ENCODE measurements at places on chromosomes 7 and 10.

DNA sequence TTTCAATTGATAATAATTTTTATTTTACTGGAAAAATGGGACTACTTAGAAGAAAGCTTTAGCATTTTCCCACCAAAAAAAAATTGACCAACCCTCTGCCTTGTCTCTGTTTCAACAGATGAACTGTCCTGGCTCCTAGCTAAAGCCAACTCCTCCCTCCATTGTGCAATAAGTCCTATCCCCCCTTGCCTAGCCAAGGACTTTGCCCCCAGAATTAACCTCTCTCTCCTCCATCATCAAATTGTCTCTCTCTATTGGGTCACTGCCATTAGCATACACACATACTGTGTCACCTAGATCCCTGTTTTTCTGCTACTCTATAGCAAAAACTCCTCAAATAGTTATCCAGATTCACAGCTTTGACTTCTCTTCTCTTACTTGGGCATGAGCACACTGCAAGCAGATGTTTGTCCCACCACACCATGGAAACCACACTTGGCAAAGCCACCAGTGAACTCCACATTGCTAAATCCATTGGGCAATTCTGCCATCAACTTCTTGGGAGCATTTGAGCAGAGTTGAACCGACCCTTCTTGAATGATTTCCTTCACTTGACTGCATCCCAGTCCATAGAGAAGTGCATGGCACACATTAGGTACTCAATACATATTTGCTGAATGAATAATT, 91.4 kb upstream of the NEBL start:
- no peak for DNase-seq

- DNase-seq, result no peak
Measured at GRCh38 chr7:379456-380138, 89.6 kb downstream of the FOXL3 start.

DNA sequence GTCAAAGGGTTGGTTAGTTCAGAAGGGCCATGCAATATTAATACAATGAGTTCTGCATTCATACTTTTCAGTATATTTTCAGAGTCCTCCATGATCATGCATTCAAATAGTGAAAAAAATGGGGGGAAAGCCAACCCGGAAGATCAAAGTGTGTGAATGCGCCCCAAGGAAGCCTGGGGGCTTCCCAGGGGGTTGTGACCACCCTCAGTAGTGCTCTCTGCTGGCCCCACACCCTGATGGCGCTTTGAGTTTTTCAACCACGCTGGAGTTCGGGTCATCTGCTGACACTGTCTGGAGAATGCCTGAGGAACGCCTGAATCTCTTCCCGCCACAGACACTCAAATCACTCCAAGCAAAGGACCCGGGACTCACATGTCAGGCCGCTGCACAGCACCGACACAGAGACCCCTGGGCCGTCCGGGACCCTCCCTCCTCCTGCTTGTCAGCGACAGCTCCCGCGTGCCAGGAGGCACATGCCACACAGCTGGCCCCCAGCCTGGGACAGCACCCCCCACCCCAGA, 1.0 kb downstream of the TNS3 start:
- DNase-seq, result no peak

GRCh38 chr10:120195984-120196712, 260.9 kb upstream of the PLPP4 start:
- DNase-seq, result no peak

GRCh38 chr7:12436896-12437535, 33.4 kb upstream of the VWDE start:
- DNase-seq, result no peak

DNA sequence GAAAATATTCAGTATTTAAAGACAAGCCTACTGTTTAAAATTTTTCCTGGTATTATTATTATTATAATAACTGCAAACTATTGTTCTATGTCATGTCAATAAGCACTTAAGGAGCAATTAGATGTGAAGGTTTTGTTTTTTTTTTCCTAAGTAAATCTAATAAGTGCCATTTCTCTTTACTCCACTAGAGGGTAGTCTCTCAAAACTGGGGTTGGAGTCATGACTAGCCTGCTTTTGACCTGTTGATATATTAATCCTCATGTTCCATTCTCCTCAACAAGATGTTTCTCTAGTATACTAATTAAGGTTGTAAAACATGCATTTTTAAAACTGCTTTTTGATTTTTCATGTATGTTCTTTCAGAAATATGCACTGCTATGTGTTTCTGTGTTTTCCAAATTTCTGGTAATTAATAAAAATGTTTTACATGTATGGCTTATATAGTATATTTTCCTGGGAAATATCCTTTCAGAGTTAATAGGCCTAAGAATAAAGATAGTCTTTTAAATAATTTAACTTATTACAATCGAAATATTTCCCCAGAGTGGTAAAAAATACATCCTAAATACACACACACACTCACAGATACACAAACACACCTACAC, 1.0 kb upstream of the LRRN3 start:
- DNase-seq, result peak; percentile 36

DNA sequence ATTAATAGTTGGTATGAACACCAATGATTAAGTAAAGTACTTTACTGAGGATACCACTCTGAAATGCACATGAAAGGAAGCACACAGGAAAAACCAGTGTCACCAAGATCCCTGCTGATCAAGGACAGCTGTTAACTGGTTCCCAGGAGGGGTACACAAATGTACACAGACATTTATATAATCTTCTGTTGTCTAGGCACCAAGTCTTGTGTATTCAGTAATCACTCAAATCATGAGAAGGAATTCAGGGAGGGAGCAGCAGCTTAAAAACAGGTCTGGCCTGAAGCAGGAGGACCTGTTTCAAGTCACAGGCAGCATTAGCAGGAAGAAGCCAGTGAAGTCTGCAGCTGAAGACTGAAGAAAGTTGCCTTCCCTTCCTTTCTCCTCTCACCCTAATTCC, 18.7 kb downstream of the MPP7 start:
- DNase-seq, result no peak

DNA sequence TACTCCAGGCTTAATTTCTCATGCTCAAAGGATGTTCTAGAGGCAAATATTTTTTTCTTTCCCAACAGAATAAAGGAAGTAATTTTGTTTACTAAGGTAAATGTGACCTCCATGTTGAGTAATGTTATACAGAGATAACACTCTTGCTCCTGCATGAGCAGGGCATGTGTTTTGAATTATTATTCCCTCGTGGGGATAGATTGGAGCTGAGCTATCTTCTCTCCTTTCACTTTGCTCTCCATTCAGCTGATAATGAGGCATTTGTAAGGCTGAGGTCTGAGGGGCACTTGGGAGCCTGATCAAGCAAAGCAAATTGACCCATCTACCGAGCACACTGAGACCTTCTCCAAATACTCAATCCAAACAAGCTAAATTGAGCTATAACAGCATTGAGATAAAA, 50.7 kb upstream of the GHITM start:
- no peak for DNase-seq

DNA sequence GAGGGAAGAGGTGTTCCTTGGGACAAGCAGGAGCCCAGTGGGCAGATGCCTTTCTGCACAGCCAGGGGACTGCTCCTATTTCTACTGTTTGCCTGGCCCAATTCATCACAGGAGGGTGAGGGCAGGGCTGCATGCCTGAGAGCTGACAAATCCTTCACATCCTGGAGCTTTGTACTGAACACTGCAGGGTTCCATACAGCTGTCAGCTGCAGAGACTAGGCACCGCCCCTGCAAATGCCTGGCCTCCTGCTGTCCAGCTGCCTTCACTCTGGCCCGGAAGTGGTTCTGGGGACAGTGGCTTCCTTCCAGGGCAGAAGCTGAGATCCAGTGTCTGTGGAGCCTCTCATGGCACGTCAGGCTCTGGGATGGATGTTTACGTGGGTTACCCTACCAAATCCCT, 470.7 kb downstream of the DNAJB6 start:
- DNase-seq, result no peak

GRCh38 chr7:151735186-151735850, 141.6 kb downstream of the PRKAG2 start:
- no peak for DNase-seq

GRCh38 chr7:25851332-25852210, 300.4 kb upstream of the NFE2L3 start:
- peak; percentile 53 for DNase-seq

DNA sequence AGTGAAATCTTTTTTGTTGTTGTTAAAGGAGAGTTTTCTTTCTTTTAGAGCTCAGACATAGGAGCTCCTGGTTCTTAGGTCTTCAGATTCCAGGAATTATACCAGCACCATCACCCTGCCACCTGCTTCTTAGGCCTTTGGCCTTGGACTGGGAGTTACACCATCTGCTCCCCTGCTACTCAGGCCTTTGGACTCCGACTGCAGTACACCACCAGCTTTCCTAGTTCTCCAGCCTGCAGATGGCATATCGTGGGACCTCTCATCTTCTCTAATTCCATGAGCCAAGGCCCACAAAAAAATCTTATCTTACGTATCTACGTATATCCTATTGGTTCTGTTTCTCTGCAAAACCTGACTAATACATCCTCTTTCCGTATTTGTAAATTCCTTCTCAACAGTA, 5.1 kb upstream of the TACC2 start:
- DNase-seq, result no peak

- no peak for DNase-seq
Measured at GRCh38 chr10:55495555-55495954, 694.5 kb upstream of the PCDH15 start.

- DNase-seq, result no peak
Measured at GRCh38 chr7:143958781-143959180, 4.1 kb downstream of the OR2F1 start.

DNA sequence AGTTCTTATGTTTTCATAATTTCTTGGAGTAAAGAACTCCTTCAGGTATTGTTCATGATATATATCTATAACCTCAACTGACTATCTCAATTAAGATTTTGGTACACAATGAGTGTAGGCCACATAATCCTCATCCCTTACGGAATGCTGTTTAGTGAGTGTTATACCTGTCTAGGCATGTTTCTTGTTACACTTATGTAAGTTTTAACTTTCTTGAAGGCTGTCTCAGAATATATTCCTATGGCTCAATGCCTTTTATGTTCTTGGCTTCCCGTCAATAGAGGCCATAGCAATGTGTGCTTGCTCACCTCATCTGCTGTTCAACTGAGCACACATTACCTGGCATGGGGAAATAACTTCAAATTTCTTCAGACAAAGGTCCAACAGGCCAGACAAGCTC, 185.1 kb downstream of the CTTNBP2 start:
- no peak for DNase-seq

DNA sequence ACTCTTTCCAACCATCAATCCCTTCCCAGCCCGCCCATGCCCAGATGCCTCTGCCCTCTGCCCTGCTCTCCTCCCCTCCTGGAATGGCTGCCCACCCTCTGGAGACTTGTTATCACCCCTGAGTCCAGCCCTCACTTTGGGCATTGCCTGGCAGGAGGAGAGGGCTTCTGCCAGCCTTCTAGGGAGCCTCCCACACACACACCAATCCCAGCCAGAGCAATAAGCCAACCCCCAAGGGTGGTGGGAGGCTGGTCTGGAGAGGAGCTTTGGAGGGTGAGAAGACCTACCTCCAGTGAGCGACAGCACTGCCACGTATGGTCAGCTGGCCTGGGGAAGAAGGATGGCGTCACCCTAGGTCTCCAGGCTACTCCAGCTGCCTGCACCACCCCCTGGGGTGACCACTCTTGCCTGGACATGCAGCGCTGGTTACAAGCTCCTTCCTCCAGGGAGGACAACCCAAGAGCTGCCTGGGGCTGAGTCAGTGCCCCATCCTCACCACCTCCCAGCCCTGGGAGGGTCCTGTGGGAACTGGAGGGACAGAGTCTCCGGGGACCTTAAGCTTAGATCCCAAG, 8.4 kb downstream of the C10orf105 start:
- no peak for DNase-seq

GRCh38 chr7:130894146-130894908, 160.3 kb upstream of the KLF14 start:
- no peak for DNase-seq

DNA sequence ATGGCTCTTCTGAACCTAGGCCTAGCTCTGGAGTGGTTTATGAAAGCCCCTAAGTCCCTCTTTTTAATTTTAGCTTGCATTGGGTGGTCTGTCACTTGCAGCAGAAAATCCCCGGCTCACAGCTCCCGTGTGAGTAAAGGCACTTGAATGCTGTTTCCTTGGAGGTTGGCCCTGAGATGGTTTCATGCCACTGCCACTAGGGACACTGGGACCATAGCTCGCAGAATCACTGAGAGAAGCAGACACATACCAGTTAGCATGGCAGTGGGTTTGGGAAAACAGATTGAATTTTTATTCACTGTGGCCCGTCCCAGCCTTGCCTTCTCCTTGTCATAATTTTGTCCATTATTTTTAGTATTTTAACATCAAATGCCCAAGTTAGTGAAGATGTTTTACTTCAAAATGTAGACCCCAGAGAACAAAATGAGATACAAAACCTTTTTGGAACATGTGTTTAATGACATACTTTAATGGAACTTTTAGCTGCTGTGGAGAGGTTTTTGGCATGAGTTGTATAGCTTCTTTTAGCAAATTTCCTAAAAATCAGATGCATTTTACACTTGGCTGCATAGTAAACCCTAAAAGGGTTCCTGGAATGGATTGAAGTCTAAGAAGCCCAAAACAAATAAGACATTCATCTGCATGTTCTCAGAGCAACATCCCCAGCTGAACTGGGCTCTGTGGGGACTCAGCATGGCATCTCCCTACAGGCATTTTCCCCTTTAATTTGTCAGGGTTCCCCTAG, 259.7 kb upstream of the PITRM1 start:
- no peak for DNase-seq

DNA sequence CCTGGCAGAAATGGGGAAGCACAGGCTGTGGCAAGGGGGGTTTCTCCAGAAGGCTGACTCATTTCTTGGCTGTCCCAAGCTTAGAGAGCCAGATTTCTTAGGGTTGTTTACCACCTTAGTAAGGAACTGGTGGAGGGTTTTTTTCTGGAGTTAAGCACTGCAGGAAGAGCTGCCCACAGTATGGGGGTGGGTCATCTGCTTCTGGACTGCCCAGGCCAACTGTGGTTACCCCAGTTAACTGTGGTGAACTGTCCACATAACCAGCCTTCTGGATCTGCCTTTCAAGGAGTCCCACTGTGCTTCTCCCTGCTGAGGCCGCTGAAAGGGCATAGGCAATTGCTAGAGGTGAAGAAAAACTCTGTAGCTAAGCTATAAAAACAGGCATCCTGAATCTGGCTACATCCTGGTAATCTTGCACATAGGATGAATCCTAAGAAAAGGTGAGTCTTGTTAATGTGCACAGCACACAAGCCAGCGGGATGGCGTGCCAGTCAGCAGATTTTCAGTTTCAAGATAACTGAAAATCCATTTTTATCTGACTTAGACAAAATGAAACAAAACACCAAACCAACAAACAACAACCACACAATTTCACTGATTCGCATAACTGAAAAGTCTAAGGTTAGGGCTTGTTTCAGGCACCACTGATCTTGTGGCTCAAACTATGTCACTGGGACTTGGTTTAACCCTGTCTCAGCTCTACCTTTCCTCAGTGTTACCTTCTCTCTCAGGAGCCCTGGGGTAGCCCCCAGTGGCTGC, 21.6 kb upstream of the TSPAN33 start:
- DNase-seq, result peak; percentile 9

GRCh38 chr10:28411648-28412047, 108.8 kb upstream of the MPP7 start:
- peak; percentile 20 for DNase-seq

GRCh38 chr10:77784856-77785255, 141.7 kb downstream of the DLG5 start:
- no peak for DNase-seq
